ENCODE measurements at places on chromosomes 2 and 18.
A peak's percentile ranks its signal among the peaks of the same experiment; 100 is the strongest.

DNA sequence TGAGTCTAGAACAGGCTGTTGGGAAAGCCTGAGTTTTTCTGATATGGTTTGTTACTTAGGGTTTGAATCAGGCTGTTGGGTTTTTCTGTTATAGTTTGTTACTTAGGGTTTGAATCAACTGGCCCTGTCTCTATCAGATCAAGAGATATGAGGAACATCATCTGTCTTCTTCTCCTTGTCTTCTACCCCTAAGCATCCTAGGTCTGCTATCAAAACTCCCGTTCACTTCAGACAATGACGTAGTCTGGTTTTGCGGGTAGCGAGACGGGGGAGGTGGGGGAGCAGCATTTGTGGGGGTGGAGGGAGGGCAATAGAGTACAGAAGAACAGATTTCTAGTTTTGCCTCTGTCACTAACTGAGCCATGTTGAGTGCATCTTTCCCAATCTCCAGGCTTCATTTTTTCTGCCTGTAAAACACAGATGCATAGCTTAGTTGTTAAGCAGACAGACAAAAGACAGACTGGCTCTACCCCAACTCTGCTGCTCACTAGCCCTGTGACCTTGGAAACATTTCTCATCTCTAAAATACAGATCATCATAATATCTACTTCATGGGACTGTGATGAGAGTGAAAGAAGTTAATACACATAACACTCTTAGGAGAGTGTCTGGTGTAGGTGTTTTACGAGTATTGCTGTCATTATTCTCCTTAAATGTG, 9.1 kb downstream of the TNP1 start:
- no peak for DNase-seq

DNA sequence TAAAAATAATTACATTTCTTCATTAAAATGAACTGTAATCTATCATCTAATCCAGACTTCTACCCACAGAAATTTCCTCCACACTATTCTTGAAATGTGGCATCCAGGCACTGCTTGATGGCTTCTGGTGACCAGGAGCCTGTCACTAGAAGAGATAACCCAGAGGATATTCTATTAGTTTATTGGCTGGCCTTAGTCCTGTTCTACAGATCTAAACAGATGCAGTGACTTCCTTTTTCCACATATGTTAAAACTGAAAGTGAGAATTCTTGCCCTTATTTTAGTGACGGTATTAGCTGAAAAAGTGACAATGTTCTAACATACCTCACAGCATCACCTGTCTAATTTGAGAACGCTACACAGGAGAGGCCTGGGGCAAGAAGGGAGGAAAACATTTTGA, 775.4 kb downstream of the TSN start:
- no peak for DNase-seq

- DNase-seq = no peak
Observed at GRCh38 chr2:102253753-102254150, 57.6 kb upstream of the IL1RL1 start.

- DNase-seq = no peak
Observed at GRCh38 chr2:201432038-201432620, 19.1 kb downstream of the TRAK2 start.

DNA sequence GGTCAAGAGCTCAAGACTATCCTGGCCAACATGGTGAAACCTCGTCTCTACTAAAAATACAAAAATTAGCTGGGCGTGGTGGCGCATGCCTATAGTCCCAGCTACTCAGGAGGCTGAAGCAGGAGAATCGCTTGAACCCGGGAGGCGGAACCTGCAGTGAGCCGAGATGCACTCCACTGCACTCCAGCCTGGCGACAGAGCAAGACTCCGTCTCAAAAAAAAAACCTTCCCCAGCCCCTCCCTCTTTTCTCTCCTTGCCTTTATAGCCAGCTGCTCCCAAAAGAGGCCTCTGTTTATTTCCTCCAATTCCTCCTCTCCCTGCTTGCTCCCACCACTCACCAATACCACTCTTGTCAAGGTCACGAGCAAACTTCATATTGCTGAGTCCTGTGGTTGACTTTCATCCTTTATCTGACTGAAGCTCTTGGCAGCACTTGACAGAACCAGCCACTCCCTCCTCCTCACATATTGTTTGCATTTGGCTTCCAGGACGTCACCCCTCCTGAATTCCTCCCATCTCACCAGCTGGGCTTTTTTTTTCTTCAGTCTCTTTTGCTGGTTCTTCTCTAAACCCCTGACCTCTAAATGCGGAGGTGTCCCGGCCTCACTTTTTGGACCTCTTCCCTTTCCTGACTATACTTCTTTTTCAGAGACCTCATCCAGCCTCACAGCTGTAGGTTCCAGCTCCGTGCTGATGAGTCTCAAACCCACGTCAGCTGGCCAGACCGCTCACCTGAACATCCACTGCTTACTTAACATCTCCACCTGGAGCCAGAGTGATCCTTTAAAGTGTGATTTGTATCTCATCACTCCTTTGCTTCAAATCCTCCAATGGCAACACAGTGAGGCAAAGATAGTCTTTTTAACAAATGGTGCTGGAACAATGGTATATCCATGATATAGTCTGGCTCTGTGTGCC, 84.6 kb upstream of the CAB39 start:
- no peak for DNase-seq

GRCh38 chr18:78323453-78324197, 656.0 kb upstream of the SALL3 start:
- no peak for DNase-seq

DNA sequence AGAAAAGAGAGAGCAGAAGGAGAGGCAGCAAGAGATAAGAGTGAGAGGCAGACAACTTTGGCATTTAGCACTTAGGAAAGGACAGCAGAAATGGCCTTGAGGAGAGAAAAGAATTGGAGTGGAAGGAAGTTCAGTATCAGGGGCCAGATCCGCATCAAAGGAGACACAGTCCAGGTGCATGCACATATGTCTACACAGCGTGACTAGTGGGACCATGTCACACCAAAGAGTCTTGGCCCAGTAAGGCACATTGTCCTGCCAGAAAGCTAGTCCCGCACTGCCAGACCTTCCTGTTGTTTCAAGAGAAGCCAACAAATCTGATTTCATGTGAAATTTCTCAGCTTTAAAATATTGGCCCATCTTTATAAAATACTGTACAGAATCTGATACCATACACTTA, 8.5 kb upstream of the STK39 start:
- DNase-seq = no peak

- no peak for DNase-seq
Observed at GRCh38 chr2:12192762-12193161, 446.3 kb downstream of the LPIN1 start.

DNA sequence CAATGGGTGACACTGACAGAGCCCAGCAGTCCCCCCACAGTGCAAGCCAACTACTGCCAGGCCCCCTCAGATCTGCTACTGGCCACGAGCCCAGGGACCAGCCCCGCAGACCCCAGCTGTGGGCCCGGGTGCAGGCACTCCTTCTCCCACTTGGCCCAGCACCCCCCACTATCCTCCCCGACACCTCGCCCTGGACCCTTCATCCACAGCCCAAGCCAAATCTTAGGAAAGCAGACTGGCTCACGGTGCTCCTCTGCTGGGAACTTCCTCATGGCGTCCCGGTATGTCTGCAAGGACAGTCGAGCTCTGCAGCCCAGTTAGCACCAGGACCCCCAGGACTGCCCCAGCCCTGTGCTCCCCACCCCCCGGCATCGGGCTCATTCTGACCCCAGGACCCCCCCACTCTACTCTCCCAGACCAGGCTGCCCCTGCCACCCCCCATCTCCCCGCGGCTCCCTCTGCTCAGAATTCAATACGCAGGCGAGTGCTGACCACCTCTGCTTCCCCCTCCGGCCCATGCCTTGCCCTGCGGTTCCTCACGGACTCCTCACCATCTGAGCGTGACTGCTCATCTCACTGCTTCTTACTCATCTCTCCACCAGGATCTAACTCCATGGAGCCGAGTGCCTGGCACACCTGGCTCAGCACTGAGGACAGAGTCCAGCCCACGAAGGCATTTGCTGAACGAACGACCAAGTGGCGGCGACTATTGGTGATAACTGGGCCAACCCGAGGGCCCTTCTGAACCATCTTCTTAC, 85.7 kb downstream of the PXDN start:
- DNase-seq = no peak

- peak; percentile 63 for DNase-seq
Observed at GRCh38 chr2:217943446-217944321, 59.1 kb downstream of the TNS1 start.

DNA sequence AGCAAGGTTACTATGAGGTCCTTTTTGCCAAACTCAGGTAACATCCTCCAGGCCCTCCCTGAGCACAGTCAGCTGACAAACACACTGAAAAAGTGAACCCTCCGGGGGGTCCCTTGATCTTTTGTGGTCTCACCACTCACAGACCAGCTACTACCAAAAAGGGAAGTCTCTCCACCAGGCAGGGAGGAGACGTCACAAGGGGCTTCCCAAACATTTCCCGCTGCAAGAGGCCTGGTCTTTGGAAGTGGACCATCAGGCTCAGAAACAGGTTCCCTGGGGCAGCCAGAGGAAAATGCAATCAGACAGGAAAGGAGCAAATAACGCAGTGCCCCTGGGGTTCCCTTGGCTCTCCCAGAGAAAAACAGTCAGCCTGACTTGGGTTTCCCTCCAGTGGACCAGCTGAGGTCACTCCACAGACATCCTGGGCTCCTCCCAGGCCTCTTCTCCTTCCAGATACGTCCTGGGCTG, 38.7 kb upstream of the POMC start:
- DNase-seq = no peak

- DNase-seq = no peak
Observed at GRCh38 chr2:65782186-65782585, 349.8 kb upstream of the SPRED2 start.

- DNase-seq = no peak
Observed at GRCh38 chr2:104873689-104874054, 19.8 kb downstream of the POU3F3 start.

DNA sequence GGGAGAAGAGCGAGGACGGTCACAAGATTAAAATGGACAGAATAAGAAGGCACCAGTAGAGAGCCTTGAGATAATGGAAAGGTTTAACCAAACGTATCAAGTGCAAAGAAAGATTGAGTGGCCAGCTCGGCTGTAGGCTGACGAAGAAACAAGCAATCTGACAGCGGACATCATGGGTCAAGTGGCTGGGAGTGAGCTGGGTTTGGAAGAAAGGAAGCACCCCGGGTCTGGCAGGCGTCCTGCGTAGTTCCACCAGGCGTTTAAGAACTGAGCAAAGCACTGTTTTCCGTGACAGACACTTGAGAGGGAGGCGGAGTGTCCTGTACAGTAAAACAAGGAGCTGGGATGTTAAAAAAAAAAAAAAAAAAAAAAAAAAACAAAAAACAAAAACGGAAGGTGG, 27.1 kb downstream of the DAPL1 start:
- DNase-seq = no peak

GRCh38 chr2:227739351-227739750, 6.3 kb upstream of the SCYGR8 start:
- no peak for DNase-seq

GRCh38 chr2:53104263-53104662, 663.3 kb upstream of the CHAC2 start:
- DNase-seq = peak; percentile 4

DNA sequence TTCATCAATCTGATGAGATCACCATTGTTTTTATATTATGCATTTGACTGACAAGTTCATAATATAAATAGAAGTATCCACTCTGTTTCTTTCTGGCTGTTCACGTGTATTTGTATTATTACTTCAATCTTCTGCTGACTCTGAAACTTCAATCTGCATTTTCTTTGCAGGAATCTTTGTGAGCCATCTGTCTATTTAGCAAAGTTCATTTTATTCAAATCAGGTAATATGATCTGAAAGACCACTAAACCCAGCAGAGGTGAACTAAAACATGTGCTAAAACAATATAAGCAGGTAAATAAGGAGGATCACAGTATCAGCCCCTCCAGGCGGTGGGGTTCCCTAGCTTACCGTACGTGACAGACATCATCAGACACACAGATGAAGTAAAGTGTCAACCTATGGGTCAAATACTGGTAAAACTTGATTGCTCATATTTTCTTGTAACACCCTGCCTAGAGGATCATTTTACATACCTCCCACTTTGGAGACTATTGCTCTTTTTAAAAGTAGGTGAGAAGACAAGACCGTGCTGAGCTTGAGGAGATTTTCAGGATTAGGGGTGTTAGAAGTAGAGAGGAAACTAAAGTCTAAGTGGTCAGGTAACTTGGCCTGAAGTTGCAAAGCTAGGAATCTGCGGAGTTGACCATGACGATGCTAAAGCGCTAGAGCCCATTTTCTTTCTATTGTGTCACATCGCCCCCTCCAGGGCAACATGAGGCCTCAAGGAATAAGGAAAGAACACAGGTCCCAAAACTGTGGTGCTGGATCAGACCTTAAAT, 9.0 kb downstream of the DTNB start:
- DNase-seq = peak; percentile 61

- DNase-seq = no peak
Observed at GRCh38 chr18:5475267-5475666, 68.5 kb downstream of the EPB41L3 start.

DNA sequence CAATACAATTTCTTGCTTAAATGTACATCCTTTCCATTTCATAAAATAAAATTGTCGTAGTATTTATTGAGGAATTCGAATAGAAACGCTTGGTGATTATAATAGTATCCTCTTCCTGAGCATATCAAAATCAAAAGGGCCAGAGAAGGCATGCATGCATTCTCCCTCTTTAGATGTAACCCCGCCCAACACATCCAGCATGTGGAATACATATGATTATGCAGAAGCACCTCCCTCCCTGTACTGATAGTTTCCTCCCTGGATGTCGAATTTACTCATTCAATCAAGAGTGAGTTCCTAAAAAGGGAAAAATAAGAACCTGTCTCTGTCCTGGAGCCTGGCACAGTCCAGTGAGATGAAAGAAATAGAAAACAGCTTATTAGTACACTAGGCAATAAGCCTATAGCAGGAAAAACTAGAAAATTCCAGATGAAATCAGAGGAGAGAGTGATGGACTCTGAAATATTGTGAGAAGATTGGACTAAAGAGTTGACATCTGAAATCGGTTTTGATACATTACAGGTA, 262.9 kb downstream of the RDH14 start:
- no peak for DNase-seq

GRCh38 chr18:56473400-56474024, 164.9 kb downstream of the TXNL1 start:
- no peak for DNase-seq

GRCh38 chr18:9437021-9437437, 38.3 kb upstream of the RALBP1 start:
- DNase-seq = no peak

GRCh38 chr2:234111523-234111922, 61.0 kb downstream of the SPP2 start:
- no peak for DNase-seq

DNA sequence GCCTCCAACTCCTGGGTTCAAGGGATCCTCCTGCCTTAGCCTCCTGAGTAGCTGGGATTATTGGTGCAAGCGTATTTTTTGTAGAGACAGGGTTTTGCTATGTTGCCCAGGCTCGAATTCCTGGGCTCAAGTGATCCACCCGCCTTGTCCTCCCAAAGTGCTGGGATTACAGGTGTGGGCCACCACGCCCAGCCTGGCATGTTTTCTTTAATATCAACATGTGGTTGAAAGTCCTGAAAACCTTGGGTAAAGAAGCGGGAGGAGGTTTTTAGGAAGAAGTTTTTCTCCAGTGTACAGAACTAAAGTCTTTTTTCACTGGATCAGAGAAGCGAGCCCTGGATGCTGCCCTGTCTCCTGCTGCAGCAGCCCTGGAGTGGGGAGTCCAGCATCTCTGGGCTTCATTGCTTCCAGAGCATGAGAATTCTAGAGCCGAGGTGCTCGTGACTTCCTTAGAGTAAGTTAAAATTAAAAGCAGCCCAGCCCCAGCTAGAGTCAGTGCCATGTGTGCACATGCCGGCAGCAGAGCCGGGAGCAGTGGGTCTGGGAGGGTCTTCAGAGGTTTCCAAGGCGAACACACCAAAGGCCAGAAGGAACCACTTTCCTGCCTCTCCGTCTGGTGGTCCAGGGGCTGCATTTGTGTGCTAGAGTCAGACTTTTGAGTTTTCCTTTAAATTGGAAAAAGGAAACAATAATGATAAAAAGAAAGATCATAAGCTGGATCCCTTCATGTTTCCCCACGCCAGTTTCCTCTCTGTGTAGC, 31.2 kb downstream of the ITGB1BP1 start:
- no peak for DNase-seq
